G401 (cell line): ENCODE measurements at places on chromosomes 12 and 14. TPM values are rescaled to one million over a fixed set of nuclear protein-coding genes. Genes with fewer than 3 reads are reported as not detected.

Gene AQP2
- not detected in 2 replicates for total RNA-seq

Gene ZC2HC1C
- total RNA-seq = 2.1 TPM in 1 of 2 replicates, not detected in the other

Gene MMP17
- total RNA-seq = 2.0 and 3.4 TPM in 2 replicates

Gene P2RX2
- 0.17 and 0.43 TPM in 2 replicates for total RNA-seq

Gene ARHGAP9
- total RNA-seq = 0.18 TPM in 1 of 2 replicates, not detected in the other

Gene TAOK3
- 9.1 and 17.6 TPM in 2 replicates for total RNA-seq

Gene SSTR1
- not detected in 2 replicates for total RNA-seq

Gene CATSPERB
- total RNA-seq = not detected in 2 replicates

Gene IQSEC3
- total RNA-seq = not detected in 2 replicates

Gene NTF3
- total RNA-seq = not detected in 2 replicates

Gene IL22
- not detected in 2 replicates for total RNA-seq
